Nephron progenitor cell (in vitro differentiated cells): ENCODE measurements at places on chromosomes 7 and 10.

DNA sequence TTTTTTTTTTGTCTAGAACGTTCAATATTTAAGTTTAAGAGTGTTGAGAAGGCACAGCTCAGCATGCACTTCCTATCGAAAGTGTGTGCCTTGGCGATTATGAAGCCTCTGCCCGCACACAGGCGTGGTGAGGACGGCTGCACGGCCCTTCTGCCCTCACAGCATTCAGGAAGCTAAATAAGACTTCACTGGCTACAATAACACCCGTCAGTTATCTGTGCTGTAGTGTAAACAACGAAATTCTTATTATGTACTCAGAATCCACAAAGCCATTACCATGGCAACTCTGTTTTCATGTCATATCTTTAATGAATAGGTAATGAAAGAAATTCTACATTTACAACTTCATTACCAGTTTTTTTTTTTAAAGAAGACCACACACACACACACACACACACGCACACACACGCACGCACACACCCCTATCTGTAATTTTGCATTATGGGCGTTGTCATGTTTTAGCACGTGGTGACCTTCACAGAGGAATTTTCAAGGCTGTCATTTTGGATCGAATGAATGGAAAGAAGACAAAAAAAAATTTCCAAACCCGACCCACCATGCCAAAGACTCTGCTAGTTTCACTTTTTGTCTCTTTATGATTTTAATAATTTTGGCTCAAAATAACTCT lies 254.8 kb upstream of the CTBP2 start:
- no peak for DNase-seq

DNA sequence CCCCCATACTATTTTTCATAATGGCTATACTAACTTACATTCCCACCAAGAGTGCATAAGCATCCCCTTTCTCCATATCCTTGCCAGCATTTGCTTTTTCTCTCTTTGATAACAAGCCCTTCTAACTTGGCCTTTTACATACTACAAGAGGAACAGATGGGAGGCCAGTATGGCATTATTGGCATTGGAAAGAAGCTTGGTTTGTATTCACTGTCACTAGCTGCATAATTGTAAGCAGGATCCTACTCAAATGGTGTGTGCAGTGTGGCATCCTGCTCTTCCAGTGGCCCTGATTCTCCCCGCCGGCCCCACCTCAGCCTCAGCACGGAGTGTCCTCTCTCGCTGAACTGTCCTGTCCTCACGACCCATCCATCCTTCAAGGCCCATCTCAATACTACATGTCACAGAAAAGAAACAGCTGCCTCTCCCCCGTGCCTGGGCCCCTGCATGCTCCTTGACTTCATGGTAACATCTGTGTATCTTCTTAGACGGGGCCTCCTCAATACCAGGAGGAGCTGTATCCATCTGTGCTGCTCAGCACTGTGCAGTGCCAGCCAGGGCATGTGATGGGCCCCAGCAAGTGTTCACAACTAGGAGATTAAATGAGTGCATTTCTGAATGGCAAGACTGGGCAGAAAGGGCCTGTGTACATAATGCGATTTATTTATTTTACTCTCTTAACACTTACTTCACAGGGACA lies 205.2 kb downstream of the COBL start:
- no peak for DNase-seq

GRCh38 chr10:3196958-3197347 lies 24.4 kb upstream of the PITRM1 start:
- no peak for DNase-seq

GRCh38 chr7:1676550-1677078 lies 6.5 kb downstream of the ELFN1 start:
- no peak for DNase-seq

DNA sequence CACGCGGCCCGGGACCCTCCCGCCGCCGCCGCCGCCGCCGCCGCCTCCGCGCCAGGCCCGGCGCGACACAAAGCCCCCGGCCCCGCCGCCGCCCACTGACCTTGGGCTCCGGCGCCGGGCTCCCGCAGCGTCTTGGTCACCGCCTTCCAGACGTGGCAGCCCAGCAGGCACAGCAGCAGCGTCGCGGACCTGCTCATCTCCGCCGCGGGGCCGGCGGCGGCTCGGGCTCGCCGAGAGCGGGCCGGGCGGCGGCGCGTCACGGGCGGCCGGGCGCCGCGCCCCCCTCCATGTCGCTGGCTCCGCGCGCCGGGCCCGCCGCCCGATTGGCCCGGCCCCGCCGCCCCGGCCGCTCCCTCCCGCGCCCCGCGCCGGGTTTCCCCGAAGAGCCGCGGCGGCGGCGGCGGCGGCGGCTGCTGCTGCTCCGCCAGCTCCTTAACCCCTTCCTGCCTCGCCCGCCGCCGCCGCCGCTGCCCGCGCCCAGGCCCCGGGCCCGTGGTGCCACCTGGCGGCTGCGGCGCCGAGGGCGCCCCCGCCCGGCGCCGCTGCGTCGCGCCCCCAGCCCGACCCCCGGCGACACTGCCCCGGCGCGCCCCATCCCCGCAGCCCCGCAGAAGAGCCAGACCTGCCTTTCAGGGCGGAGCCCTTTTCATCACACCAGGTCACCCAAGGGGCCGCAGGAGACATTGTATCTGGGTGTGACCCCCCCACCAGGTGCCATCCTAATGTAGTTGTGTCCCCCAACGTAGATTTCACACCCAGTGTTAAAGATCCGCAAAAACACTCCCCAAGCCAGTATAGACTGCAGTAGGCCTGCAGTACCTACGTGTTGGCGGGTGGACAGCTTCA lies at the start of gene FAM171A1:
Gene FAM171A1, minus strand, starts transcription at position 434 of the 846 bp plus-strand sequence. Its CDS starts 237 bp downstream, at position 197.
- DNase-seq: peak; percentile 79

DNA sequence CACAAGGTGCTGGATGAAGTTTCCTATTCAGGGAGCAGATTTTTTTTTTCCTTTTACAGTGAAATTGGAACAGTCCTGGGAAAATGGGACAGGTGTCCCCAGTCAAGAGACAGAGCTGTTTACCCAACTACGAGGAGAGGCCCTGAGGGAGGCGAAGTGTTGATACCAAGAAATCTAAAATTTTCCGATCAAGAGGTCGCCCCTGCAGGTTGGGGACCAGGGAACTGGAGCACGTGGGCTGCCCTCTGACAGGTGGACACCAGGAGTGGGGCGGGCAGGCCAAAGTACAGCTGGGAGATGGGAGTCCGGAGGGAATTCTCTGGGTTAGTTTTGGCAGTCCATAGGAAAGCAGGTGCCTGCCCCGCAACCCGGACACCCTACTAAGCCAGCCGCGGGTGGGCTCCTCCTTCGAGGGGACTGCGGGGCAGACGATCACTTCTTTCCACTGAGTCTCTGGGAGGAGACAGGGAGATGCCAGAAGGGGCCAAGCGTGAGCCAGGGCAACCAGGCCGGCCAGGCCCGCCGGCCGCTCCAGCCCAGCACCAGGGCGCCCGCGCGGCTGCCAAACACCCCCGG lies 965 bp upstream of the CAMK1D start:
- no peak for DNase-seq

GRCh38 chr10:122962405-122962804 lies 8.4 kb upstream of the C10orf88 start:
- DNase-seq: no peak

DNA sequence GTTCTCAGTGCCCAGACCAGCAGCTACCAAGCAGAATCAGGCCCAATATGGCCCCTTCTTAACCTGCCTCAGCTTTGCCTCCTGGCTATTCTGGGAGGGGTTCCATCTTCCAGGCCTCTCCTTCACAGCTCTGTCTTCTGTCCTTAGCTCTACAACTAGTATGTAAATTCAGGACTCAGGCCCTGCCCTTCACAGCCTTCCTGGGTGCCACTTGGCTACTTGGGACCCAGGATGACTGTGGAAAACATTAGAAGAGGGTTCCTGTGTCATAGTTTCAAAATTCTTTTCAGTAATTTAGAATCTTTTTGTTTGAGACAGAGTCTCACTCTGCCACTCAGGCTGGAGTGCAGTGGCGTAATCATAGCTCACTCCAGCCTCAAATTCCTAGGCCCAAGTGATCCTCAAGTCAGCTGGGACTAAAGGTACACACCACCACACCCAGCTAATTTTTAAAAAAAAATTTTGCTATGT lies 33.2 kb upstream of the PAPSS2 start:
- no peak for DNase-seq

DNA sequence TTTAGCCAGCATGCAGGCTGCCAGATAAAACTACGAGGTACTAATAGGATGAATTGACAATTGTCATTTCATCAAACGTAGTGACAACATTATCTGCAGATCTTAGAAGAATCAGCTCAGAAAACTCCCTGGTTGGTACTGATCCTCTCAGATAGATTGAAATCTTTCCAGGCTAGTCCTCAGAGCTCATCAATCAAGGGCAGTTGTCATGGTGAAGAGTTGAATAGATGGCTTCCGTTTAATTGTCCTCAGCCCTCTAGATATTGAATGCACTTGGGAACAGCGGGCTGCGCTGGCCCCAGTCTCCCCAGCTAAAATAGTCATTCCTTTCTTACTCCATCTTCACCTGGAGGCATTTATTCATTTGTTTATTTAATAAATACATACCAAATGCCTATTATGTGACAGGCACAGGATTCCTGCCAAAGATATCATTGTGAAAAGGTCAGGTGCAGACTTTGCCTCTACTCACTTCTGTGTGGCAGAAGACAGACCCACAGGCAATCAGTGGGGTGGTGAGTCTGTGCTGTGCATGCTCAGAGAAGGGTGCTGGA lies 1081.6 kb downstream of the TYW1 start:
- no peak for DNase-seq

DNA sequence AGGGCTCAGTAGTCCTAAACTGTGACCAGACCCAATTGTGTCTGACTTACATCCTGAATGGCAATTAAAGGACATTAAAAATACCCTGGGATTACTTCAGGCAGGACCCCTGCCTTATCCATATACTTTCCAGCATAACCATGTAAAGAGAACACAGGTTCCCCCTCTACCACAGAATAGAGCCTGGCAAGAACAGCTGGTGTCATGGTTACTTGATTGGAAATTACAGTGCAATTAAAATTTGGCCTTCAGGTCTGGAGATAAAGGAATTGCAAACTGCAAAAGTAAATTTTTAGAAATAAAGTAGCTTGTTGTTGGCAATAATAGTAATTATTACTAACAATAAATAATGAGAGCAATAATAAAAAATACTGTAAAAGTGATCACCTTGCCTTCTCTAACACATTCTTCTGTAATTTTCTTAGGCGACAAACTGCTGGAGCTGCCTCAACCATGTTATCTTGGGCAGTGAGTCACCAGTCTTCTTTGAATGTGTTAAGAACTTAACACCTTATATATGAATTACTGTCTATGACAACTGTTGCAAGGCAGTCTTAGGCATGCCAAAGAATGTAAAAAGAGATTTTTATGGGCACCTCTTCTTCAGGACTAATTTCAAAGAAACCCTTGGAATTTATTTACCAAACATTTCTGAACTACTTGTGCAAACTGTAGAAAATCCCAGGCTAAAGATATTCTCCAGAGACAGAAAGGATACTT lies 53.7 kb downstream of the HIBADH start:
- DNase-seq: no peak

- DNase-seq: no peak
These were observed 2.1 kb downstream of the VSIR start for GRCh38 chr10:71771204-71771603.
